ENCODE measurements at places on chromosomes 1 and 21.
A peak's percentile ranks its signal among the peaks of the same experiment; 100 is the strongest.

- DNase-seq, result no peak
Observed at GRCh38 chr1:158118713-158119402, 61.8 kb upstream of the CD1D start.

GRCh38 chr1:15526021-15526489 is 593 bp upstream of the DNAJC16 start:
- no peak for DNase-seq

- DNase-seq, result peak; percentile 65
Observed at GRCh38 chr1:119611701-119612113, 36.4 kb downstream of the ZNF697 start.

DNA sequence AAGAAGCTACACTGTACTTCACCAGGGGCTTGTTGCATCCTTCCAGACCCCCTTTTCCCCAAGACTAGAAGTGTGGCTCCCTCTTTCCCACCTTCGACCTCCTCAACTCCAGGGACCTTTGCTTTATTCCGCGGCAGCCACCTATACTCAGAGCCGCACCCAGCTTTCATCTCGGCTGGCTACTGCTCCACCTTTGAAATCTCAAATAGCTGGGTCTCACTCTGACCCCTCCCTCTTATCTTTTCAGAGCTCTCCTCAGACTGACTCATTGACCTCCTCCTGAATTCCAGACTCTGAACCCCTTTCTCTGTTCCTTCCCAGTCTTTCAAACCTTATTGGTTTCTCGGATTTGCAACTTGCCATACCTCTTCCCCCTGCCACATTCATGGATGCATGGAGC is 144.7 kb upstream of the JUN start:
- DNase-seq, result no peak

- no peak for DNase-seq
Observed at GRCh38 chr1:101308935-101309333, 72.1 kb downstream of the S1PR1 start.

DNA sequence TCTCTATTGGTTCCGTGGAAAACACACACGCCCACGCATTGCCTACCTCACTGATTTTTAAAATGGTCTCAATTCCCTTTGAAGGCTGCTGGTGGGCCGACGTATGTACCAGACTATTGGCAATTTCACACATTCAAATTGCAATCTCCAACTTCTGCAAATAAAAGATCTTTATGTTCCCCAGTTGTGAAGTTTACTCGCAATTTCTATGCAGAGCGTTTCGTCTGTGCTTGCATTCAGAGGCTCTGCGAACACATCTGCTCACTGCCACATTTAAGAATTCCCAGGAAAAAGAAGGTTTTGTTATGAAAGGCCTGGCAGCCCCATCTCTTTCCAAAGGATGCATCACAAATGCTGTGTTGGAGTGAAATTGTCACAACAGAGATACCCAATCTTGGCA is 288.0 kb upstream of the KAZN start:
- DNase-seq, result no peak

DNA sequence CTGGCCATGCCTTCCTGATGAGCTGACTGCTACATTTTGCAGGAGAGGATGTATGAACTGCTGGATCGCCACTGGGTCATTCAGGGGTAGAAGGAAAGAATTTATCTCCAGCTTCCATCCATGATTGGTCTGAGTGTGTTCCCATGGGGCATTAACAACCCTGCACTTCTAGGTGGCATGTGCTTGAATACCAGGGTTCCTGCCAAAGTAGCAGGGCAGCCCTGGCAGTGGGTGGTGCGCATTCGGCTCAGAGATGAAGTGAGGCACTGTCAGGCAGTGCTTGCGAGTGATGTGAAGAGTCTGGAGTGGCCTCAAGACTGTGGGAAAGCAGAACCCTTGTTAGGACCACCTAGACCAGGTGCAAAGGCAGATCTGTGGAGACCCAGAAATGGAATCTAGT is 294.9 kb downstream of the ASTN1 start:
- DNase-seq, result no peak

DNA sequence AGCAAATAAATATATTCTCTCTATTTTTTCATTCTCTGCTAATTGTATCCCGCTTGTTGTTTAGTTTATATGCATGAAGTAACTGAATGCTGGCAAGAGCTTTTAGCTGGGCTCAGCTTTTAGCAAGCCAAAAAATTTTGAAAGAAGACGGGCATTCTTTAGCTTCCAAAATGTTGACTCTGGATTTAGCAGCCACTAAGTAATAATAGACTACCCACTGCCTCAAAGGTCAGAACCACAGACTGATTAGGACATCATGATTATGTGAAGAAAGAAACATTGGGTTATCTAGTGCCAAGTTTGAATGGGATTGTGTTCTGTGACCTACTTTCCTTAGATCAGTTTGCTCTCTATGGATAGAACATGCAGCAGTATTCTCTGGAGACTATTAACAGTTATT is 80.3 kb upstream of the DPH5 start:
- DNase-seq, result no peak
